ENCODE measurements at places on chromosomes 2 and 18.
A peak's percentile ranks its signal among the peaks of the same experiment; 100 is the strongest.

DNA sequence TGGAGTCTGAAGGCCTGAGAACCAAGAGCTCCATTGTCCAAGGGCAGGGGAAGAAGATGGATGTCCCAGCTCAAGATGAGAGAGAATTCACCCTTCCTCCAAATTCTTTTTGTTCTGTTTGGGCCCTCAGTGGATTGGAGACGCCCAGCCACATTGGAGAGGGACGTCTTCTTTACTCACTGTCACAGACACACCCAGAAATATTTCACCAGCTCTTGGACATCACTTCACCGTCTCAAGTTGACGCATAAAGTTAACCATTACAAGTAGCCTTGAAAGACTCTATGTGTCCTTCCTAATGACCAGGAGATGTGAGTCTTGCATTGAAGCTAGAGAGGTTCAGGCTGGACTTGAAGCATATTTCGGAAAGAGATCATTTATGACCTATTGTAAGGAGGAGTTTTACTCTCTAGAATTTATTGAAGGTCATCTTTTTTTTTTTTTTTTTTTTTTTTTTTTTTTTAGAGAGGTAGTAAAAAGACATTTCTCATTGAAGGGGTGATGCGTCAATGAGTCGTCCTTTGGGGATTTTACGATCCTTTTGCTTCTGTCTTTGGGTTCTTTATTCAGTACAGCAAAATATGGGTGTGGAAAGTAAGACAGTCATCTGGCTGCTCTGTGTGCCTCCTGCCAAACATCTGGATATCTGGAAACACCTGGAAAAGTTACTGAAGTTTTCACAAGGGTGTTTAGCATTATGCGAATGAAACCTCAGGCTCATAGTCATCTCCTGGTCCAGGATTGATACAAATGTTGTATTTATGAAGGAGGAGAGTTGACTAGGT is 118.1 kb downstream of the PRPF40A start:
- DNase-seq, result peak; percentile 33

- DNase-seq, result no peak
Measured at GRCh38 chr2:157899125-157899839, 23.2 kb upstream of the ACVR1 start.

DNA sequence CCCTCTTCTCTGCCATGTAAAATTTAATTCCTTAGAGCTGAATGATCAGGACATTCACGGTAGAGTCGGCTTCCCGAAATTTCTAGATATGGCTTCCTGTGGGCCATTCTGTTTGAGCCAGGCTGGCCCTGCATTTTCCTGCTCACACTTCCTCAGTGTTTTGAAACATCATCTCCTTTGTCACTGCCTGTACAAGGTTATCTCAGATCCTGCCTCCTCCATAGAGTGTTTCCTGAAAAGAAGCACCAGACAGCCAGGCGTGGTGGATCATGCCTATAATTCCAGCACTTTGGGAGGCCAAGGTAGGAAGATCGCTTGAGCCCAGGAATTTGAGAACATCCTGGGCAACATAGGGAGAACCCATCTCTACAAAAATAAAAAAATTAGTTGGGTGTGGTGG is 43.6 kb downstream of the GRHL1 start:
- DNase-seq, result no peak

DNA sequence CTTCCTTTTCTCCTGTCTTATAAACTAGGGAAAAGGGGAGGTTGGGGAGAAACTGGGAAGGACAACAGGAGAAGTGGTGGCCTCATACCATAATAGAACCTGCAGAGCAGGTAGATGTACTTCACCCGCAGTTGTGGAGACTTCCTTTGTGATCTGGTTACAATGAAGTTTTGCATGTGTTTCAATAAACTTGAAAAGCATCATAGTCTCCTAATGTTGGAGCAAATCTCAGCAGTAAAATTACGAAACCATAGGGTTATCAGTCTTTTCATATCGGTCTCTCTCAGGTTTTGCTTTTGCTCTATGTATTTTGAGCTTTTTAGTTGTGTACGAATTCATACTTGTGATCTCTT is 30.5 kb downstream of the ANO7 start:
- no peak for DNase-seq

GRCh38 chr18:70292628-70293027 is 3.8 kb downstream of the SOCS6 start:
- DNase-seq, result no peak

DNA sequence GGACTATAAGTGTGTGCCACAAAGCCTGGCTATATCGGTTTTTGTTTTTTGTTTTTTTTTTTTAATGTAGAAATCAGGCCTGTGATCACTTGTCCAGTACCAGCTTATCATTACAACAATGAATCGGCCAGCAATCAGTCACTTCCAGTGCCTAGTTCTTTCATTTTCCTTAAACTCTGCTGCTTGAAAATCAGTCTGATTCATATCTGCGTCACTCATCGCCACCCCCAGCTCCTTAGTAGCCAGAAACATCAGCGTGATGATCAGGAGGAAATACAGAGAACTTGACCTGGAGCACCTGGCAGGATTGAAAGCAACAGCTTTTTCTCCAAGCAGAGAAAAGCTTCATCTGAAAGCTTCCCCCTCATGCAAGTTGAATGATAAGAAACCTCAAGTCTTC is 75.4 kb downstream of the SPTBN1 start:
- DNase-seq, result peak; percentile 85

GRCh38 chr2:105600949-105601794 is 143.5 kb upstream of the NCK2 start:
- DNase-seq, result no peak

- peak; percentile 14 for DNase-seq
Measured at GRCh38 chr2:72008608-72009007, 139.1 kb downstream of the CYP26B1 start.

DNA sequence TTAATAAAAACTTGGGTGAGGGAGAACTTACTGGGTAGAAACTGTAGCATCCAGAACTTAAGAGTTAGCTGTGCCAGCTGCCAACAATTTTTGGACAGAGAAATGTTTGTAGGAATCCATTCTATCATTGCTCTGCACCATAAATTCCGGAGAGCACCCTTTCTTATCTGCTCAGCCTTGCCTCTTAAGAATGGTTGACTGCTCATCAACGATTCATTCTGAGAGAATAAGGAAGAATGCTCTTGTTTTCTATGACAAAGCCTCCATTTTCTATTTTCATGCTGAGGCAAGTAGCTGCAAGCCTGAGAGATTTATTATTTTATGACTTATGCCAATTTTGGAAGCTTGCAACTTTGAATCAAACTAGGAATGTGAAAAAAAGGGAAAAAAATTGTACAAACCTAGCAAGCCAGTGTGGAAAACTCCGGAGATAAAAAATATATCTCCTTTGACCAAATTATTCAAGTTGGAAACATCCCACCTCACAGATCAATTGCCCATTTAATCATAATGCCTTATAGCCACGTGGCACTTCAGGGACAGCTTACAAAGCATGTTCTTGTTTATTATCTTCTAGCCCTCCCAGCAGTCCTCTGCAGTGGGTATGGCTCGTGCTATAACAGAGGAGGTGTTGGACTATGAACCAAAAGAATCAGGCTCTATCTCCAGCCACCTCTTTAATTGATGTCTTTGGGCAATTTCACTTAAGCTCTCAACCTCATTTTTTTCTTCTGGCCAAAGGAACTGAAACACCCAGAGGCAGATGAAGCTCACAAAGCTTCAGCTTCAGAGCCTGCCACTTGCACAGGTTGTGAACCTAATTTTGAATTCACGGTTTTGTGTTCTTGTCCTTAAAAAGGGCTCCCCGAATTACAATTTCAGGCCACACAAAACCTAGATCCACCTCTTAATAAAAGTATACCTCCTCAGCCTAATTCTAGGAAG is 40.9 kb upstream of the ATL2 start:
- DNase-seq, result no peak

DNA sequence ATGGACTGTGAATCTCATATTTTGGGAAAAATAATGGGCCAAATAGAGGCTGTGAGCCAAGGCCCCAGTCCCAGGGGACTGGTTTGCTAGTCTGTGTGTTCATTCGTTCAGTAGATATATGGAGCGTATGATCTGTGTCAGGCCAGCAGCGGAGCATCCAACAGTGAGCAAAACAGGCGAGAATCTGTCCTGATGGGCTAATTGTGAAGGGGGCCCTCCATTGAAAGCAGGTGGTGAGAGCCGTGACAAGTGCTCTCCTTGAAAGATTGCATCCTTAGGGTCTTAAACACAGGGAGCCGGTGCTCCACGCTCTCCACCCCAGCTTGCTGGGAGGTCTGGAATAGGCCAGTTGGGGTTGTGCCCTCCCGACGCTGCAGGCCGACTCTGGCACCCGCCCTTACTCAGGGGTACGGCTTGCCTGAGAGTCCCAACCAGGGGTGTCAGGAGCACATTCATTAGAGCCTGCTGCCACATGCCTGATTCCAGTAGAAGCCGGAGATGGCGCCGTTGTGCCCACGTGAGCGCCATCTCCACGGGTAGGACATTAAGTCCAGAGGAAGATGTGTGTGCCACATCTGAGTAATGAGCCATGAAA is 213.3 kb downstream of the SH3RF3 start:
- no peak for DNase-seq

DNA sequence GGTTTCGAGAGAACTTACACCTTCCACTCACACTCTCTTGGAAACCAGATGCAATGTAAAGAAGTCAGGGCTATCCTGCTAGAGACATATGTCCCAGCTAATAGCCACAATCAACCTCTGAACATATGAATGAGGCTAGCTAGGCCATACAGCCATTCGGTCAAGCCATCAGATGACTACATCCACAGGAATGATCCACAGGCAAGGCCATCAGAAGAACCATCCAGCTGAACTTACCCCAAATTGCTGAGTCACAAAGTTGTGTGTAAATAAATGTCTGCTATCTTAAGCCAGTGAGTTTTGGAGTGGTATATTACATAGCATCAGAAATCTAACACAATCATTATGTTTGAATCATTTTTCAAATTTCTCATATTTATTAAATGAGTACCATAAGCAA is 5.2 kb upstream of the SPAST start:
- peak; percentile 19 for DNase-seq

GRCh38 chr2:120231564-120231973 is 8.4 kb upstream of the TMEM185B start:
- DNase-seq, result no peak

DNA sequence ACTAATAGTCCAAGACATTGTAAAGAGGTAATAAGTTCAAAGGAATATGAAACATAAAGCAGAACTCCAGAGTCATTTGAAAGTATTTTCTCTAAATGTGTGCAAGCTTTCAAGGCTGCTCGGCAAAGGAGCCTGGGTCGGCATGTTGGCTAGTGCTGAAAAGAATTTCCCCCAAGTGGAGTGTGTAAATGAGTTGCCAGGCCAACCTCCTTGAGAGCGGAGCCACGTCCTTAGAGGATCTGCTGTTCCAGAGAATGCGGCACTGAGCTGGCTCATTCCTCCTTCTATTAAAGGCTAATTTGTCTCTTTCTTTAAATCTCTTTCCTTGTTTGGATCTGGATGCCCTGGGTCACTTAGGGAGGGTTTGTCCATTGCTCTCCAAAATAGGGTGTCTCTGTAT is 127.5 kb downstream of the RDH14 start:
- peak; percentile 25 for DNase-seq

DNA sequence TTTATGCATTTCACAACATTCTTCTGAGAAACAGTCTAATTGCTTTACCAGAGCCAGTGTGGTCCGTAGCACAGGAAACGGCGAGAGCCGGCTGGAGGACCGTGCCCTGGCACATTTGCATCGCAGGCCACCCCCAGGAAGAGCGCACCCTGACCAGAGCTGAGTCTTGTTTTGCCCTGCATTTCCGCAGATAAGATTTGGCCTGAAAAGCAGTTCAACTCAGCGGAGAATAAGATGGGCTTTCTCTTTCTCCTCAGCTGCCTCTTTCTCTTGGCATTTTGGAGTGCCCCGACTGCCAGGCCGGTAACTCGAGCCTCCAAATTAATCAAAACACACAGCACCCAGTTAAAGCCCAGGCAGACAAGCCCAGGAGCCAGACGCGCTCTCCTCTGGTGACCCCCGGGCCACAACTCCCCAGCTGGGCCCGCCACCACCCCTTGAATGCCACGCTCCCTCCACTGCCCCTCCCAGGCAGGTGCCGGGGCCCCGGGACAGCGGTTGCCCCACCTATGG is 464 bp downstream of the COL4A4 start:
- DNase-seq, result peak; percentile 22

DNA sequence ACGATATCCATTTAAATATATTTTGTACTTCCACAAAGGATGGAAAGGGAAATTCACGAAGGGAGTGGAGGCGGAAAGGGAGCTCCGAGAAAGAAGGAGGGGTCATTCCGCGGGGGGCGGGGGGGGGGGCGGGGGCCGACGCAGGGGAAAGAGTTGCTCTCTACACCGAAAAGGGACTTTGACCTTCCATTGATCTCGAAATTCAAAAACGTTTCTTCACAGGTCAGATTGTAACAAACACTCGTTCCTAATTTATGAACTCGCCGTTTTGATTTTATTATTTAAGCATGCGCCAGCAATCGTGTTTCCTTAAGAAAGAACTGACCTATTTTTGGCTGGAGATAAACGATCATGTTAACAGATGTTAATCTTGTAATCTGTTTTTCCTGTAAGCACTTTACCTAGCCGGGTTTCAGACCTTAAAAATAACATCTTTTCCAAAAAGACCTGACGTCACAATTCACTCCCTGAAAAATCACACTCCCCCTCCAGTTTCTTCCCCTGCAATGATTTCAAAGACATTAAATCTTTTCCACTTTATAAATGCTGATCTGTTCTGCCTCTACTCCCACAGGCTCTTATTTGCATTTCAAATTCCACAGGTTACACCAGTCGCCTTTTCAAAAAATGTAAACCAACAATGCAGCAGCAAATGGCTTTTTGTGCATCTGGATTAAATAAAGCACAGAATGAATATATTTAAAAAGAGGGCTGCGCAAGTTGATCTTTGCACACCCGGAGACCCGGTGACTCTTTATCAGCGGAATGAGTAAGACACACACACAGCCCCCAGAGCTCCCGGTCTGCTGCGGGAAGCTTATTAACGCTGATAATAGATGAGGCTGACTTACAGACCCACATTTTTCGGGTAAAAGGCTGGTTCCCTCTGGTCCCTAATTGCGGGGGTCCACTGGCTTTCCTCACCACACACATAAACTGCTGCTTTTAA is 1.6 kb downstream of the ZNF516 start:
- peak; percentile 67 for DNase-seq

- peak; percentile 1 for DNase-seq
Measured at GRCh38 chr18:32511147-32511546, 40.5 kb upstream of the GAREM1 start.

DNA sequence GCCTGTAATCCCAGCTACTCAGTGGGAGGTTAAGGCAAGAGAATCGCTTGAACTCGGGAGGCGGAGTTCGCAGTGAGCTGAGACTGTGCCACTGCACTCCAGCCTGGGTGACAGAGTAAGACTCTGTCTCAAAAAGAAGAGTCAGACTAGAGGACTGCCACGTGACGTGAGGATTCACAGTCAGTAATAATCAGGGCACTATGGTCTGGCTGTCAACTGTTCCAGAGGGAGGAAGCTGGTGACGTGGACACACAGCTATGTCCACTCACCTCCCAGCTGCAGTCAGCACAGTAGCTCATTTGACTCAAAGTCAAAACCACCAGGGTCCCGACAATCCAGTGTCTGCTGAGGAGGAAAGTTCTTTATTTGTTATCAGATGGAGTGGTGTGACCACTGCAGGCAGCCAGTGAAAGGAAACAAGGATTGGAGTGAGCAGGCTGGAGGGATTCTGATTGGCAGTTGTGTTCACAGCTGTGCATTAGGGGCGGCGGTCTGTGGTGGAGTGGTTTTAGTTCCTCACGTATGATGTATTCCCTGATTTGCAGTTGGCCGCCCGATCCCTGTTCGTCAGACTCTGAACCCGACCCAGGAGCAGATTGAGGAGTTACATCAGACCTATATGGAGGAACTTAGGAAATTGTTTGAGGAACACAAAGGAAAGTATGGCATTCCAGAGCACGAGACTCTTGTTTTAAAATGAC is 37.9 kb downstream of the MOGAT1 start:
- peak; percentile 98 for DNase-seq

All from GM23248 (cell line).